ENCODE measurements at places on chromosomes 5 and 9.

- DNase-seq = no peak
Measured at GRCh38 chr5:23639326-23639725, 131.9 kb downstream of the PRDM9 start.

GRCh38 chr5:98307811-98308210 lies 465.7 kb upstream of the RGMB start:
- DNase-seq = no peak

DNA sequence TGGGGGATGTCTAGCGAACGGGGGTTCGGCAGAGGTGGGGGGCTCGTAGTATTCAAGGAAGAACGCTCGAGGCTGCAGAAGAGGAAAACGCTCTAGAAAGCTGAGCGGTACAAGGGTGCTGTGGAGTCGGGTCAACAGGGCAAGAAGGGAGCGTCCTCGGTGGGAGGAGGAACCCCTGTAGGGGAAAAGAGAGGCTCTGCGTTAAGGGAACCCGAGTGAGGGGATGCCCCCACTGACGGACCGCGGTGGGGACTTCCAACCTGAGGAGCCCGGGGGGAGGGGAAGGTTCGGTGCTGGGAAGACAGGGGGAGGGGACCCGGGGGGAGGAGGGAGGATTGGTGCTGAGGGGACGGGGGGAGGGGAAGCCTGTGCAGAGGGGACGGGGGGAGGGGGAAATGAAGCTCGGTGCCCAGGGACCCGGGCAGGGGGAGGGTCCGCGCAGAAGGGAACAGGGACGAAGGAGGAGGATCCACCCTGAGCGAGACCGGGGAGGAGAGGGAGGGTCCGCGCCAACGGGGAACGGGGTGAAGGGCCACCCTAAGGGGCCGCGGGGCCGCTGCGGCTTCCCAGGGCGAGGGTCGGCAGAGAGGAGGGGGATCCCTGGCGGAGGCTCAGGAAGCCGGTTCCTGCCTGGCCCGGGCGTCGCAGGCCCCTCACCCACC lies 621 bp downstream of the NR6A1 start:
- DNase-seq = no peak

- no peak for DNase-seq
Measured at GRCh38 chr9:95750725-95751519, 124.6 kb upstream of the ERCC6L2 start.

- no peak for DNase-seq
Measured at GRCh38 chr9:79674052-79674777, 102.5 kb downstream of the TLE4 start.

GRCh38 chr5:151721812-151722391 lies 35.2 kb upstream of the SPARC start:
- no peak for DNase-seq

GRCh38 chr5:54894957-54895815 lies 90.2 kb downstream of the ESM1 start:
- no peak for DNase-seq

DNA sequence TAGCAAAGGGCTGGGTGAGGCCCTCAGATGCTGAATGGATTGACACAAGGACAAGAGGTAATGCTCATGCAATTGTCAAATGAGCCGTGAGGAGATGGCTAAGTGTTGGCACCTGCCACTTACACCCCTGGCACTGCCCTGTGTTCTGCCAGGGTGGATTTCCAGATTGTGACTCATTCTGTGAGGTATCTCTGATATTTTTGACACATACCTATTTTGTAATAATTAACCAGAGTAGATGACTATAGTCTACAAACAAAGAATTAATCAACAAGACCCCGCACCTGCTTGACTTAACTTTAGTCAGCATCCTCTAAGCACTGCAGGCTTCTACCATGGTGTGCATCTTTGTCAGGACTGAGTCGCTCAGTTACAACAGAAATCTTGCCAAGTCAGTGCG lies 200.8 kb downstream of the DIRAS2 start:
- DNase-seq = no peak

DNA sequence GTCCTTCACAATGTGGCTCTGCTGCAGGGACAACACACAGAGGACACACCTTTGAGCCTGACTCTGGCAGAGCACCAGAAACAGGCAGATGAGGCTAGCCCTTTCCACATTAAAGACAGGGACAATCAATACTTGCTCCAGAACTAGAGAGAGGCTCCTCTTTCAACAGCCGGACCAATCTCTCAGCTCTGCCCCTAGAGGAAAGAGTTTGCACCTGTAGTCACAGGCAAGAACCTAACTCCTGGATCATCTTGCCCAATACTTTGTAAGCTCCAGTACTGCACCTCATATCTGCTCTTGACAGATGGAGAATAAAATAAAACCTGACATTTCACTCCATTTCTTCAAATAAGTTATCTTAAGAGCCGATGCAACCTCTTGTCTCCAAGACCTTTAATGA lies 52.1 kb downstream of the EPB41L4A start:
- no peak for DNase-seq

DNA sequence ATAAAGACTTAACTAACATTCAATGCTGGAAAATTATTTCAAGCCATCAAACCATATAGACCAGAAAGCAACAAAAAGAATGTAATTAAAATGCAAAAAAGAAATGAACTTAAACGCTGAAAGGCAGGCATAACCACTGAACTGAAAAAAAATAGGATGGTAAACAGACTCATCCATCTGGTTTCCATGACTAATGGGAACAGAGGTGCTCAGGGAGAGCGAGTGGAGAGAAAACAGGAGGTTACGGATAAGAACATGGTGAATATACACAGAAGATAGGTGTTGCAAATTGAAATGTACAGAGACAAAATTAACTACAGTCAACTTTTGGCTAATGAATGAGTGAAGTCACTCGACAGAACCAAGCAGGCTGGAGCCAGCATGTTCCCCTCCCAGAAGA lies 43.5 kb upstream of the RNF38 start:
- no peak for DNase-seq

DNA sequence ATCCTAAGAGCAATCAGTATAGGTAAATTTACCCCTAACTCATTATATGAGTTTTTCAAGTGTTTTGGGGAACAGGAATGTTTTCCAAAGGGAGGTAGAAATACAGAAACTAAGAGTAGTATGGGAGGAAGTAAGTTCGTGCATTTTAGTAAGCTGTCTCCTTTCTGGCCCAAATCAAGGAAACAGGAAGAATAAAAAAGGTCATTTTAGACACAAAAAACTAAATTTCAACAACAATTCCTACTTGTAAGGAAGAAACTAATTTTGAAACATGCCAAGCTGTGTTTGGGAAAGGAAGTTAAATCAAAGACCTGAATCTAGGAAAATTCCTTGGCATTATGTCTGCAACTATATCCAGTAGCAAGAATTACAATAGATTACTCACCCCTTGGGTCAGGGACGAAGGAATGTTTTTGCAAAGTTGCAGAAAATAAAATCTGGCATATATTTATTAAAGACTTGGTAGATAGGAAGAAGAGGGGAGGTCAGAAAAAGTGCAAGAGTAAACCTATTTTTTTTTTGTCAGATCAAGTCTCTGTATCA lies 6.5 kb upstream of the RPS6 start:
- no peak for DNase-seq

- no peak for DNase-seq
Measured at GRCh38 chr9:123291736-123292135, 23.4 kb upstream of the STRBP start.

DNA sequence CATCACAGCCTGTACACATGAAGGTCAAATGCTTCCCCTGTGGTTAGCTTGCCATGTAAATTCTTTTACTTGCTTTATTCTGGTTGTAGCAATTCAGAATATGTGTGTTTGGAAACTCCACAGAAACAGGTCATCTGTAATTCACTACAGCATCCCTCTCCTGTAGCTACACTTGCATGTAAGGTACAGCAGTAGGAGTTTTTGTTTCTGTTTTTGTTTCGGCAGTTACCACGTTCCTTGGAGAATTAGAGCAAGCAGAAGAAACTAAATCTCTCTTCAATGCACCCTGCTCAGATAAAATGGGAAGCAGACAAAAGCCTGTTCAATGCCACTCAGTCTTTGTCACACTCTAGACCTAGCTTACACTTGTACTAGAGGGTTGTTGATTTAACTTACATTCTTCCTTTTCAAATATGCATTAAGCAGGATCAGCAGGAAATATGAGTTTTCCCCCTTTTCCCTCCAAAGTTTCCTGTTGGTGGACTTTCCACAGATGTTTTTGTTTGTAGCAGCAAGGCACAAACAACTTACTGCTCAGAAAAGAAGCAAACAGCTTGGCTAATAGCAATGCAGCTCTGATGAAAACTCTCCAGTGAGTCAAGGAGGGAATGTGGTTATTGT lies 80.9 kb downstream of the YIPF5 start:
- no peak for DNase-seq

GRCh38 chr5:167105941-167106340 lies 1185.5 kb upstream of the WWC1 start:
- no peak for DNase-seq

GRCh38 chr5:115295777-115296123 lies 704 bp downstream of the CCDC112 start:
- no peak for DNase-seq

DNA sequence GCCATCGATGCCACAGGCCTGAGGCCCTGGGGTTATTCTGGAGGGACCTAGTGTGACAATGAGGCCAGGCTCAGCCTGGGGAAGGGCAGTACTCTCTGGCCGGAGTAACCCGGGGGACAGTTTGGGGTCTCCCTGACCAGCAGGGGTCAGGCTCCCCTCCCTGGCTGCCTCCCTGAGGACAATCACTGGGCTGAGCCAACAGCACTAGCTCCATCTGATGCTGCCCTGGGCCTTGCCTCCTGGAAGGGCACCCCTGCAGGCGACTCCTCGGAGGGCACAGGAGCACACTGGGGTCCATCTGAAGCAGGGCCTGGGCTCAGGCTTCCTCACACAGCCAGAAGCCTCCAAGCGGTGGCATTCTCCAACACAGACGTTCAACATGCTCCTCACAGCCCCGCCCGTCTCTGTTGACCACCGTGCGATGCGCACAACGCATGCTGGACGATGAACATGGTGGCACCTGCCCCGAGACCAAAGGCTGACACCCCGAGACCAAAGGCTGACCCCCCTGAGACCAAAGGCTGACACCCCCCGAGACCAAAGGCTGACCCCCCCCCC lies 68.3 kb downstream of the ADAMTS2 start:
- DNase-seq = no peak
